ENCODE measurements at places on chromosomes 7 and 10.

DNA sequence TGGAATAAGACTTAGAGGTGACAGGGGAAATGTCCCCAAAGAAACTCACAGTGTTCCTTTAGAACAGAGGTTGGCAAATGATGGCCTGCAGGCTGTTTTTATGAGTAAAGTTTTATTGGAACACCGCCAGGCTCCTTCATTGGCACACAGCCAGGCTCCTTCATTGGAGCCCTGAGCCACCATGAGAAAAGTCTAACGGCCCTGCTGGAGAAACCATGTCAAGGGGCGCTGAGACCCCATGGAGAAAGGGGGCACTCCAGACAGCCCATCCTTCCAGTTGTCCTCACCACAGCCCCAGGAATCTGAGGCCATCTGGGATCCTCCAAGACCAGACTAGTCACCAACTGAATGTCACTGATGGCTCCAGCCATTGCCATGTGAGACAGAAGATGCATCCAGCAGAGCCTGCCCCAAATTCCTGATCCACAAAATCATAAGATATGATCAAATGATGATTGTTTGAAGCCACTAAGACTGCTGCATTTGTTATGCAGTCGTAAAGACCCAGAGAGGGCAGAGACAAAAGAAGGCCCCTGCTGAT lies 88.2 kb upstream of the GPR26 start:
- DNase-seq, result no peak

DNA sequence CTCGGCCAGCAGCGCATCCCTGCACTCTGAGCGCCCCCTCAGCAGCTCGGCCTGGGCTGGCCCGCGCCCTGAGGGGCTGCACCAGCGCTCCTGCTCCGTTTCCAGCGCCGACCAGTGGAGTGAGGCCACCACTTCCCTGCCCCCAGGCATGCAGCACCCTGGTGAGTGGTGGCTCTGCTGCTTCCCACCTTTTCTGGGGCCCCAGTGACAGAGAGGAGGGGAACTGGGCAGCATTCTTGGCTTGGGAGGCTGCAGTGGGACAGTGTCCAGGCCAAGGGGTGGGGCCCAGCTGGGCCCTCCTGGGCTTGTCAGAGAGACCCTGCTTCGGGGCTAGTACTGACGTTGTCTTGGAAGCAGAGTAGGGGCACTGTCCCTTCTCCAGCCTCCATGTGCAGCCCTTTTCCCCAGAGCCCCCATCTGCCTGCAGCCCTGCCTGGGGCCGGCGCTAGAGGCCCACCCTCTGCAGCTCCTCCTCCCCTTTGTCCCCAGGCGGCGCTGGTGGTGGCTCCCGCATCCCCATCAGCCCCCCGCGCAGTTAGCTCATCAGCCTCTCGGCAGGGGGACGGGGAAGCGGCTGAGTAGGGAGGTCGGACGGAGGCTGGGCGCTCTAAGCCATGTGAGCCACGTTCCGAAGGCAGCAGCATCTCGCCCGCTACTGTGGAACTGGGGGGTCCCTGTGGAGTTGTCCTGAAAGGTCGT lies 29.2 kb downstream of the GBX1 start:
- no peak for DNase-seq

DNA sequence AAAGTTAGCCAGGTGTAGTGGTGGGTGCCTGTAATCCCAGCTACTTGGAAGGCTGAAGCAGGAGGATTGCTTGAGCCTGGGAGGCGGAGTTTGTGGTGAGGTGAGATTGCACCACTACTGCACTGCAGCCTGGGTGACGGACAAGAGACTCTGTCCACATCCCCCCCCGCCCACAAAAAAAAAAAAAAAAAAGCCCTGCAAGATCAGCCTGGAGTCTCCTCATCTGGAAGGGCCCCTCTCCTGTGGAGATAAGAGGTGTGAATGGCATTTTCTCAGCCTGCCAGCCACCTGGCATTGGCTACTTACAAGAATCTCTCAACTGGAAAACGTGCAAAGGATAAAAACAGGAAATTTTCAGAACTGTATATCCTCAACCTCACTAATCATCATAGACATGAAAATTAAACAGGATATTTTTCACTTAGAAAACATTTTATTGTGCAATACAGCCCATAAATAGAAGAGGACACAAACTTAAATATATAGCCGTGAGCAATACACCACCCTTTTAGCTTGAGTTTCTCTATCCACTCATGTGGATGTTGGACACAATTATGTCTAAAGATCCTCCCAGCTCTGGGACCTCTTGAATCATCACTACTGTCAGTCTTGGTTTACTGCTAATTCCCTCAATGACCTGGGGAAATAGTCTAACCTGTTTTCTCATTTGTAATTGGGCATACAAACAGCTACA lies 11.3 kb upstream of the TSPAN15 start:
- DNase-seq, result no peak

DNA sequence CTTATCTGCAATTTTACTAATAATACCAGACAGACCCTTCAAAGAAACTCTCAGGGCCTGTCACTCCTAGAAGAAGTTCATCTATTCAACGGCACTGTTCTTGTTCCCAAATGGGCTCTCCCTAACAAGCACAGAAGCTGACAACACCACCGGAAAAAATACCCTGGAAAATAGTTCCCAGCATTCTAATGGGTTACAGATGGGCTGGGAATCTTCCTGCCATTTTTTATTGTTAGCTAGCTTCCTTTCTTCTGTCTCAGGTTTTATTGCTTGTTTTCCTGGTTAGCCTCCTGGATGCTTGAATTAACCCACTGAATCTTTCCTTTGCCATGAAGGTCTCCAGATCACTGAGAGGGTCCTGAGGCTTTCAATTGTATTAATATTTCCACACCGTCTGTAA lies 689.8 kb upstream of the NRP1 start:
- DNase-seq, result no peak
